A549 (cell line): ENCODE measurements at places on chromosomes 11 and 22.
A peak's percentile ranks its signal among the peaks of the same experiment; 100 is the strongest.

- no peak for DNase-seq
Observed at GRCh38 chr22:48475661-48476345, 1351.9 kb downstream of the BRD1 start.

- no peak for DNase-seq
Observed at GRCh38 chr11:112255067-112255720, 5.5 kb downstream of the PLET1 start.

GRCh38 chr22:49179175-49179574 is 648.5 kb downstream of the BRD1 start:
- DNase-seq, result no peak

GRCh38 chr11:57155838-57156607 is 25.7 kb upstream of the LRRC55 start:
- DNase-seq, result no peak

- peak; percentile 75 for DNase-seq
Observed at GRCh38 chr11:2196970-2197770, 25.6 kb upstream of the TH start.

DNA sequence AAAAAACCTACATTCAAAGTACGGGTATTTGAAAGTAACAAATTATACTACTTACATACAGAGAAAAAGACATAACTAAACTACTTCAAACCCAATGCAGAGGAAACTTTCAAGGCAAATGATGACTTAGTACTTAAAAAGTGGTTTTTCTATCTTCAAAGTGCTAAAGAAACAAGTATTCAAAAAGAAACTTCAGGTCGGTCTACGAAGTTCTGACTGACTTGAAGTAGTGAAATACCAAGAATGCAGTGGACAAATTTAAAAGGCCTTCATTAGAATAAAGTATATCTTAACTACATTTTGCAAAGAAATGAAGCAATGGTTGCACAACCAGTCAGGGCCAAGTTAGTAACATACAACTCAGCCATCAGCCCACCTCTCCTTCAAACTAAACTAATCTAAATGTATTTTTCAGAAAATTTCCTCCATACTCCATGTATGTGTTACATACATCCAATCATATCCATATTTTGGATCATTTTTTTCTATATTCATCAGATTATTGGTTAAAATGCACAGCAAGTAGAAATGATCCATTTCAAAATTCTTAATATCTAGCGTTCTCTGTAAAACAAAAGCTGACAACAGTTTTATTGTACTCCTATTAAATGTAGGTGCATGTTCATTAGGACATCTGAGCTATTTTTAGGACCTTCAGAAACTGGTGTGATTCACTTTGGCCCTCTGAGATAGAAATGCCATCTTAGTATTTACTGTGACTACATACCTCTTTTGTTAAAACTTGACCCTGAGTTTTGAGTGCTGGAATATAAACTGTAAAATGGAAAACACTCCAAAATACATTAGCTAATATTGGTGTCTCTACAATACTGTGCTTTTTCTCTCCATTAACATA is 49.9 kb downstream of the BIRC2 start:
- DNase-seq, result no peak

- no peak for DNase-seq
Observed at GRCh38 chr11:129608711-129609110, 206.9 kb upstream of the TMEM45B start.

GRCh38 chr11:75924966-75925784 is 110.2 kb downstream of the UVRAG start:
- DNase-seq, result no peak

DNA sequence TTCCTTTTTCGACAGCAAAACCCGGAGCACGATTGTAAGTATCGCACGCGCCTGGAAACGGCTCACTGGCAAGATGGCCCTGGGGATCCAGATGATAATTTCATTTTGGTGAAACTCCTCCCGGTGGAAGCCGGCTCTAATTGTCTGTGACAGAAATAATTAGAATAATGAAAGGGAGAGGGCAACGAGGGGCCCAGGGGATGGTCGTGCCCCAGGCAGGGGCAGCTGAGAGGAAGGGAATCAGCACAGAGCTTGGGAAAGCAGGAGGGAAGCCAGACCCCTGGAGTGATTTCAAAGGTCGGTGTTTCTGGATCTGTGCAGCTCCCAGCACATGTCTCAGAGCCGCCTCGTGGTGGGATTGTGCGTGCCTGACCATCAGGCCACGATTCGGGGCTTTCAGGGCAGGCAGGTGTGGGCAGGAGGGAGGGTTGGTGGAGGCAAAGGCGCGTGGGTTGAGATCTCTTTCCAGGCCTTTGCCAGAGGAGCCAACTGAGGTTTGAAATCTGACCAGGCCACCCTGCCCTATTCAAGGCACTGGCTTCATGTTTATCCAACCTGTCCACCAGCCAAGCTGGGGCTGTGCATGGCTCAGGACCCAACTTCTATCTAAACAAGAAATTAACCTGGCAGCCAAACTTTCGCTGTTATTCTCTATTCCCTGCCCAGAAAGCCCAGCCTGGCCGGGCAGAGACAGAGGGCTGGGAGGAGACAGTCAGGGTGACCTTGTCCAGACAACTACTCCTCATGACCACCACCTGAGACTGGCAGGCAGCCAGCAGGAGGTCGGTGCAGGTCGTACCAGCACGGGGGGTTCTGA is 27.8 kb downstream of the ANO1 start:
- DNase-seq, result no peak

DNA sequence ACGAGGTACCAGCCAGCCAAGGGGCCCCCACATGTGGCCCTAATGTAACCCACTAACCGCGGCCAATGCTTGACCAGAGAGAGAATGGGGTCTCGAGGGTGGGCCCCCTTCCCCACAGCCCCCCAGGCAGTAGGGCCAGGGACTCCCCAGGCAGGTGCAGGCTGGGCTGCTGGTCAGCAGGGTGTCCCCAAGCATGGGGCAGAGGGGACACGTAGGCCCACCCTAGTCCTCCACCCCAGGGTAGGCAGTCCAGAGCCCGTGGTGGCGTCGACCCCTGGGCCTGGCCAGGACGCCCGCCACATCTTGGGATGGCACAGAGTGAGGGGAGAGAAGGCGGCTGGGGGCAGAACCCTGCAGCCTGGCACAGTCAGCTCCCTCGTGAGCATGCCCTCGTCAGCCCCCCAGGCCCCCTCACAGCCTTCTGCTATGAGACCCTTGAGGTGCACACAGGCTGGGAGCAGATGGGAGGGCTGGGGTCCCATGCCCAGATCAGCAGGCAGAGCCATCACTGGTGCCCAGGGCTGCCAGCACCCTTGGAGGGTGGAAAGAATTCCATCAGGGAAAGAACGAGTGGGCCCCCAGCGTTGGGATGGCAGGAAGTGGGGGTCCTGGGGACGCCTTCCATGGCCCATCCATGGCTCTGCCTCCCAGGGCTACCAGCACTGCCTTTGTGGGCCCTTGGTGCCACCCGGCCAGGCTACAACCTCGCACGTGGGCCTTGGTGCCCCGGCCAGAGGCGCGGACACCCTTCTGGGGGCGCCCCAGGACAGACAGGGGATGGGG is 6.1 kb downstream of the TNNT3 start:
- no peak for DNase-seq

GRCh38 chr11:129933891-129934290 is 38.5 kb upstream of the NFRKB start:
- DNase-seq, result no peak

DNA sequence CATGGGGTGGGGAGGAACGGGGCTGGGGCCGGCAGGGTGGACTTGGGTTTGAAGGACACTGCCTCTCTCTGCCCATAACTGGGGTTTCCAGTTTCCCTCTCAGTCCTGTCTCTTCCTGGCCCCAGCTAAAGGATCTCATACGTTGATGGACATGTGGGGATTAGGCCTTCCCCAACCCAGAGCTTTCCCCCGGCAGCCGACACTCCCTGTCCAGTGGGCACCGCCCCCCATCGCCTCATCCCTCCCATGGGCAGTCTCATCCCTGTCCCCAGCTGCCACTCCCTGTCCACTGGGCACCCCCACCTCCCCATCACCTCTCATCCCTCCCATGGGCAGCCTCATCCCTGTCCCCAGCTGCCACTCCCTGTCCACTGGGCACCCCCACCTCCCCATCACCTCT is 22.2 kb upstream of the ACR start:
- DNase-seq, result no peak

- DNase-seq, result no peak
Observed at GRCh38 chr11:8344346-8344745, 80.7 kb upstream of the LMO1 start.

GRCh38 chr11:123052901-123053721 is 8.8 kb downstream of the HSPA8 start:
- DNase-seq, result no peak

GRCh38 chr11:44611088-44611487 is 45.6 kb downstream of the CD82 start:
- no peak for DNase-seq

DNA sequence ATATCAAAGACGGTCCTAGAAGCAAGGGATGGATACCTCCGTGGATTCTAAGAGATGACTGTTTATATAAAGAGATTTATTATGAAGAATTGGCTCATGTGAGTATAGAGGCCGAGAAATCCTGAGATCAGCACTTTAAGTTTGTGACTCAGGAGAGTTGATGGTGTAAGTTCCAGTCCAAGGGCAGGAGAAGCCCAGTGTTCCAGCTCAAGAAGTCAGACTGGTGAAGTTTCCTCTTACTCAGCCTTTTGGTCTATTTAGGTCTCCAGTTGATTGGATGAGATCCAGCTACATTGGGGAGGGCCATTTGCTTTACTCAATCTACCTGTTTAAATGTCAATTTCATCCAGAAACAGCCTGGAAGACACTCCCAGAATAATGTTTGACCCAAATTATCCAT is 45.1 kb downstream of the TSPAN18 start:
- DNase-seq, result no peak

- DNase-seq, result no peak
Observed at GRCh38 chr11:34836958-34837856, 79.0 kb downstream of the APIP start.

- no peak for DNase-seq
Observed at GRCh38 chr11:27532652-27533325, 26.2 kb upstream of the LIN7C start.

GRCh38 chr11:36933481-36933880 is 335.4 kb upstream of the RAG2 start:
- DNase-seq, result no peak

- DNase-seq, result no peak
Observed at GRCh38 chr11:70092959-70093715, 15.0 kb downstream of the ANO1 start.

DNA sequence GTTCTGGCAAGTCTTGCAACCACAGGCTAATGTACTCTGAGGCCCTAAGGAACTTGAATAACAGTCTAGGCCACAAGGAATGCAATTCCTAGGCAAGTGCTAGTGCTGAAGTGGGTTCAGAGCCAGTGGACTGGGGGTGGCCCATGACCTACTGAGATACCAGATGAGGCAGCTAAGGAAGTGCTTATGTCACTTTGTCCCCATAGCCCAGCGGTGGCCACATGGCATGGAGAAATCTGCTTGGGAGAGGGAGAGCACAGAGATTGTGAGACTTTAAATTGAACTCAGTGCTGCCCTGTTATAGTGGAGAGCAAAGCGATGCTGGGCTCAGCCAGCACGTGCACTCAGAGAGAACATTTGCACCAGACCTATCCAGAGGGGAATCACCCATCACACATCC is 629.5 kb downstream of the JRKL start:
- no peak for DNase-seq

DNA sequence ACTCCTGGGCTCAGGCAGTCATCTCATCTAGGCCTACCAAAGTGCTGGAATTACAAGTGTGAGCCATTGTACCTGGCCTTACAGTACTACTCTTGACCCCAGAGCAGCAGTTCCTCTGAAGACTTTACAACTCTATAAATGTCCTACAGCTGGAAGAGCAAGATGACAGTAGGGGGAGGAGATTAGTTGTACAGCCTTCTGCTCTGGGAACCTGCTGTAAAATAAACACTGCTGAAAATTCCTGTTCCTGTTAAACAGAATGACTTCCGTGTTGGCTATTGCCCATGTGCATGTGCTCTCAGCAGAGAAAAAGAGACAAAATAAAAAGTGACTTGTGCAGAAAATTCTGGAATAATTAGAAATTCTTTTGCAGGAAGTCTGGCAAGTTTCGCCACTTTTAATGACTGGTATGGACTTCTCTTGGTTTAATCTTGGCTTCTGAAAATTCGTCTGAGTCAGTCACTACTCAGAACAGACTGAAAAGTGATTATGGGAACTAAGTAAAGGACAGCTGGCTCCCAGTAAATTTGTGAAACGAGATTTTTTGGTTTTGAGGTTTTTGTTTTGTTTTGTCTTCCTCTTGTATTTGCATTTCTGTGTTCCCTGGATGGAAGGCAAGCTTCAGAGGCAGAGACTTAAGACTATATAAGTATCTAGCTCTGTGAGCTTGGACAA is 955.7 kb downstream of the DLG2 start:
- DNase-seq, result peak; percentile 3

GRCh38 chr11:68206211-68206610 is 6.9 kb downstream of the KMT5B start:
- DNase-seq, result peak; percentile 60

DNA sequence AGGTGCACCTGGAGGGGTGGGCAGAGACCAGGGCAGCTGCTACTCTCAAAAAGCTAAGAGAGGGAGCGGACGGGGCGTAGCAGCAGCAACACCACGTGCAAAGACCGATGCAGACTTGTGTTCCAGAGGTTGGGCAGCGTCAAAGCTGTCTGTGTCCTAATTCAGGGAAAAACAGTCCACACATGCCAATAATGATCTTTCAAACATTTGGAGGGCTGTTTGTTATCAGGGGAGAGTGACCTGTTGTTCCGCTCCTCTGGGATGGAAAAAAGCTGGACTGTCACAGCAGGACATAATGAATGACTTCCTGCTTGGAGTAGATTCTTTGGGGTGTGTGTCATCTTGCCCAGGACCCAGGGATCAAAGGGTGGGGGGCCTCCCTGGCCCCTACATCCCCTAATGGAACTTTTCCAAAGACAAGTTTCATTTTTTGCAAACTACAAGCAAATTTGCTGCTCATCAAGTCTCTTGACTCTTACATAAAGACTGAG is 6.2 kb upstream of the FBLN1 start:
- no peak for DNase-seq

- DNase-seq, result no peak
Observed at GRCh38 chr11:112852143-112852866, 108.9 kb upstream of the NCAM1 start.

- no peak for DNase-seq
Observed at GRCh38 chr11:127902382-127902781, 685.0 kb downstream of the ETS1 start.

DNA sequence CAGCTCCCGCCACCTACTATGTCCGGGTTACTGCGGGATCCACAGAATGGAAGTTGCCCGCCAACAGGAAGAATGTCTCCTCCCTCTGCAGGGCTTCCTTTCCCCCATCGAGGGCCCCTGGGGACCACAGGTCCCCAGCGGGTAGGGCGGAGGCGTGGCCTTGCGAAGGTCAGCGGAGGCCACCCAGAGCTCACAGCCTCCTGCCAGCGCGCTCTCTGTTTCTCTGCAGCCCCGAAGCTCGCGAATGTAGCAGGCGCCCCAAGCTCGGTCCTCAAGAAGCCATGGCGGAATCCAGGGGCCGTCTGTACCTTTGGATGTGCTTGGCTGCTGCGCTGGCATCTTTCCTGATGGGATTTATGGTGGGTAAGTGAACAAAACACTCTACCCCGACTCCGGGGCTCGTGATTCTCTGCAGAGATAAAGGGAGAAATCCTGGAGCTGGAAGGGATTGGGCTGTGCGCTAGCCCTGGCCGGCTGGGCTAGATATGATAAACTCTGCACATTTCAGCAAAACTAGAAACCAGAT is at the start of gene NAALAD2:
TSS of gene NAALAD2 (plus strand) at position 186 of the 526 bp plus-strand sequence. CDS start at position 282, 96 bp downstream.
- DNase-seq, result peak; percentile 2
